Caco-2 (cell line): ENCODE measurements at places on chromosomes 2 and 18. TPM values are rescaled to one million over a fixed set of nuclear protein-coding genes. Genes with fewer than 3 reads are reported as not detected.

DNA sequence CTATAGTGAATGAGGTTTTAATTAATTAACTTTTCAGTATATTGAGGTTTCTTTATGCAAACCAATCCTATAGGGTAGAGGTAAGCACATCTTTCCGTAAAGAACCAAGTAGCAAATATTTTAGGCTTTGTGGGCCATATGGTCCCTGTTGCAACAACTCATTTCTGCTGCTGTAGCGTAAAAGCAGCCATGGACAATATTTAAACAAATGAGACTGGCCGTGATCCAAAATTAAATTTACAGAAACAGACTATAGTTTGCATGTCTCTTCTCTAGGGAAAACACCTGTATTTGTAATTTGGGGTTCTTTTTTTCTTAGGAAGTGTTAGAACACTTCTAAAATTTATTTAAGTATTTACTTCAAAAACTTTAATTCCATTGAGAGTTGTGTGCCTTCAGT, 104.3 kb downstream of the KYNU start:
- H3K27me3 ChIP-seq = no peaks in the 10 kb centered on the region
- peaks cover 35% of the 10 kb centered on the region for H3K4me1 ChIP-seq
- H3K4me3 ChIP-seq = no peak overlapping the region
- no peak overlapping the region for H3K27ac ChIP-seq
- no peaks in the 10 kb centered on the region for H3K36me3 ChIP-seq
- DNase-seq = no peak

DNA sequence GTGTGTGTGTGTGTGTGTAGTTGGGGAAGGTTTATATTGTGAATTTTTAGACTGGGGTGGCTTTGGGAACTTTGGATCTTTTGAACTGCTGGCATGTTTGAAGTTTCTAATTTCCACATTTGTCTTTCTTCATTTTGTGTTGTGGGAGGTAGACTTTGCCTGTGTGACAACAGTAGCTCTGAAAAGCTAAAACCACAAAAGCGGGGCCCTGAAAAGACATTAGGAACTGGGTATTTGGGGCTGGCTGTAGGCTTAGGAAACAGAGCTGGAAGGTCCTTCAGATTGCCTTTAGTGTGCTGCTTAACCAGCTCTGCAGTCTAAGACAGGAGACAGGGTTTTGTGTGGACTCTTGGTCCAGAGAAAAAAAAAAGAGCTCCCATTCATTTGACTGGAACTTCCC, 27.2 kb upstream of the DOCK10 start:
- no peak for DNase-seq
- no peak overlapping the region for H3K4me3 ChIP-seq
- H3K4me1 ChIP-seq = no peaks in the 10 kb centered on the region
- no peak overlapping the region for H3K27ac ChIP-seq

- no peak overlapping the region for H3K4me3 ChIP-seq
- H3K36me3 ChIP-seq = no peaks in the 10 kb centered on the region
- no peak overlapping the region for H3K27ac ChIP-seq
- H3K4me1 ChIP-seq = no peaks in the 10 kb centered on the region
- DNase-seq = no peak
These were observed 155.8 kb upstream of the ERBB4 start for GRCh38 chr2:212694398-212694797.

- DNase-seq = no peak
- H3K36me3 ChIP-seq = no peaks in the 10 kb centered on the region
- no peak overlapping the region for H3K4me3 ChIP-seq
- H3K27me3 ChIP-seq = no peaks in the 10 kb centered on the region
- H3K27ac ChIP-seq = no peak overlapping the region
These were observed 103.9 kb upstream of the ACVR1 start for GRCh38 chr2:157980020-157980419.

- H3K27ac ChIP-seq = no peak overlapping the region
- no peaks in the 10 kb centered on the region for H3K4me1 ChIP-seq
- H3K4me3 ChIP-seq = no peak overlapping the region
- H3K27me3 ChIP-seq = no peaks in the 10 kb centered on the region
These were observed 15.4 kb upstream of the MAL start for GRCh38 chr2:95010126-95010525.

GRCh38 chr2:48272199-48272598, 257.8 kb upstream of the STON1 start:
- peaks cover 38% of the 10 kb centered on the region for H3K4me1 ChIP-seq
- H3K27me3 ChIP-seq = no peaks in the 10 kb centered on the region
- no peak overlapping the region for H3K27ac ChIP-seq
- H3K36me3 ChIP-seq = no peaks in the 10 kb centered on the region

- no peak overlapping the region for H3K4me3 ChIP-seq
- no peaks in the 10 kb centered on the region for H3K36me3 ChIP-seq
- no peaks in the 10 kb centered on the region for H3K27me3 ChIP-seq
- H3K4me1 ChIP-seq = peaks cover 12% of the 10 kb centered on the region
These were observed 19.4 kb upstream of the HNRNPA3 start for GRCh38 chr2:177193240-177193639.

DNA sequence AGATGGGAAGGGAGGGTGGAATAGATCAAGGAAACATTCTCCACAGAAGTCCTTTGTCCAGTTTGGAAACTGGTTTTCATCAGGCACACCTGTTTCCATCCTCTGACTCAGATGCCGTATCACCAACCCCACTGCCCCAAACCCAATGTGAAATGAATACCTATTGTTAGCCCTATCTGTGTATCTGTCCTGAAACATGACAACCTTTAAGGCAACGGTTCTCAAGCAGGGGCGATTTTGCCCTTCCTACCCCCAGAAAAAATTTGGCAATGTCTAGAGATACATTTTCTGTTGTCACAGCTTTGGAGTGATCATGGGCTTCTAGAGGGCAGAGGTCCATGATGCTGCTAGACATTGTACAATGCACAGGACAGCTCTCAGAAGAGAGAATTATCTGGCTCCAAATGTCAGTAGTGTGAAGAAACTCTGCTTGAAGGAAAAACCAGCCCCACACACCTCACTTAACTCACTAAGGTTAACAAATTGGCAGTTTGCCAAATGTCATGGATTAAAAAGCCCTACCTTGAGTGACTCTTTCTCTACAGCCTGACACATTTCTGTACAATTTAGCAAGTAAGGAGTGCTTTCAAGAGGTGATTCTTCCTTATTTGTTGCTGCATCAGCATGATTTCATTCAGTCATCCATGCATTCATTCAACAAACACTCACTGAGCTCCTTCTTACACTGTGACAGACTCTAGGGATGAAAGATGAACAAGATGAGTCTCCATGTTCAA, 3.4 kb downstream of the SCTR start:
- DNase-seq = no peak
- no peak overlapping the region for H3K27ac ChIP-seq
- no peaks in the 10 kb centered on the region for H3K4me1 ChIP-seq
- H3K4me3 ChIP-seq = no peak overlapping the region

GRCh38 chr2:240460781-240461431, 25.4 kb downstream of the GPC1 start:
- peaks cover 29% of the 10 kb centered on the region for H3K4me1 ChIP-seq
- H3K4me3 ChIP-seq = no peak overlapping the region
- DNase-seq = no peak

DNA sequence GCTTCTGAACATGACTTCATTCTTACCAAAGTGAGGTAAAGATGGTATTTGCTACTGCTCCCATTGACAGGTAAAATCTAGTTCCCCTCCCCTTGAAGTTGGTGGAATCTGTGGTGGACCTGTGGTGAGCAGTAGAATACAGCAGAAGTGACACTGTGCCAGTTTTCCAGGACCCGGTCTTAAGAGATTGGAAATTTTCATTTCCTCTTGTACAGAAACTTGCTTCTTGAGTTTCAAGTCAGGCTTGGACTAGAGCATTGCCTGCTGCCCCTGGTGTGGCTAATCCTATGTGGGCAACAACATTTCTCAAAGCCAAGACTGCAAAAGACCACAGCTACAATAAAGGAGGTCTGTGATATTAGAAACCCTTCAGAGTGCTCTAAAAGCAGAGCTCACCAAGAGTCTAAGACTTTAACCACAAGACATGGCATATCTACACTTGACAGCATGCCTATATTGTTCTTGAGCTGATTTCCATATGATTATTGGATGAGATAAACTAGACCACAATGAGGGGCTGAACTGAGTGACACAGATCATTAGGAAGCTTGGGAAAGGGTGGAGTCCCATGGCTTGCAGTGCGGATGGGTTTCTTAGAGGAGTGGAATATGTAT, 458.1 kb downstream of the BCL11A start:
- no peaks in the 10 kb centered on the region for H3K27me3 ChIP-seq
- H3K4me3 ChIP-seq = no peak overlapping the region
- H3K27ac ChIP-seq = peak overlapping the region; percentile 94
- DNase-seq = no peak
- H3K4me1 ChIP-seq = peaks cover 68% of the 10 kb centered on the region

DNA sequence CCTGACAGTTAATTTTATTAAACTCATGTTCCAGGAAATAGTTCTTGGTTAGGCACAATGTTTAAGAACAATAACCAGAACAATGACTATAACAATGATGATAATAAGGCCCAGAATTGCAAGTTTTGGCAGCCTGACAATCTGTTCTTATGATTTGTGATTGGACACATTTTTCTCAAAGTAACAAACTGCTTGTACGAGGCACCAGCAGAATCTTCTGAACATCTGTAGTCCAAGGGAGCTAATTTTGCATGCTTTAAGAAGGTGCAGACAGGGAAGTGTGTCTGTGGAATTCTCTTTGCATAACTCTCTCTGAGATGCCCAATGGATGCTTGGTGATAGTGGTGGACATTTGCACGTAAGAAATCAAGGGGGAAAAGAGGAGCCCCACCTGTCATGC, 709.3 kb downstream of the SLC4A3 start:
- no peak overlapping the region for H3K27ac ChIP-seq
- no peaks in the 10 kb centered on the region for H3K4me1 ChIP-seq
- H3K4me3 ChIP-seq = no peak overlapping the region
- no peak for DNase-seq

- no peak for DNase-seq
- H3K27me3 ChIP-seq = no peaks in the 10 kb centered on the region
- no peak overlapping the region for H3K27ac ChIP-seq
- H3K4me3 ChIP-seq = no peak overlapping the region
- no peaks in the 10 kb centered on the region for H3K4me1 ChIP-seq
- H3K36me3 ChIP-seq = no peaks in the 10 kb centered on the region; the same call in 1 of the 2 replicates
These were observed 91.4 kb upstream of the PXDN start for GRCh38 chr2:1835581-1836201.

DNA sequence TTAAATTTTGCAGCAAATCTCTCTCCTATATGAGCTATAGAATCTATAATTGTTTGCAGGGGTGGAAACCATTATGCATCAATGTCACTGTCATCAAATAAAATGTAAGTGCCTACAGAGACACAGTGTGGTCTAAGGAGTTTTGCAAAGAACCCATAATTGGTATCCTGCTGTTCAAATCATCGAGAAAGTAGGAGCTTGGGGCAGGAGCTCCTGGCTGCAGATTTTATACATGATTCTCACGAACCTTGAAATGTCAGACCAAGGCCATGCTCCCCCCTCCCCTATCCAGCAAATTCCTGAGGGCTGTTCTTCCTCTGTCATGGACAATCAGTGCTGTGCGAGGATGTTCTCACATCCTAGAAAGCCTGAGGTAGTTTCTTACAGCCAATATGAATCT, 119.5 kb upstream of the CYRIA start:
- no peaks in the 10 kb centered on the region for H3K36me3 ChIP-seq
- no peaks in the 10 kb centered on the region for H3K4me1 ChIP-seq

- no peaks in the 10 kb centered on the region for H3K36me3 ChIP-seq
- H3K4me1 ChIP-seq = peaks cover 10% of the 10 kb centered on the region
- H3K27me3 ChIP-seq = no peaks in the 10 kb centered on the region
- DNase-seq = no peak
- no peak overlapping the region for H3K27ac ChIP-seq
- H3K4me3 ChIP-seq = no peak overlapping the region
These were observed 251.6 kb upstream of the NCKAP5 start for GRCh38 chr2:133819906-133820305.

DNA sequence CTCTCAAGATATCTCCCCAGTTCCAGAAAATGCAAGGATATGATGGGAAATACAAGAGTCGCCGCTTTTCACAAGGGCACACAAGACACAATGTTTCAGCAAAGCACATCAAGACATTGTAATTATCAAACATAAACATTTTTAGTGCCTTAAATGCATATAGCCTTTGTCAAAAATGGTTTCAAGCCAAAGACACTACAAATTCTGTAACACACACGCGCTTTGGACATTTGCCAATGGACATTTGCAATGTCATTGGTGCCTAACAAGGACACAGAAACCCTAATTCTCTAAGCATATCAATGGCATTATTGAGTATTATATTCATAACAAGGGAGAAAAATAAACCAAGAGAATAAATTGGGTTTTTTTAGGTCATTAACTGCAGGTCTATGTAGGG, 16.1 kb downstream of the ADD2 start:
- no peaks in the 10 kb centered on the region for H3K36me3 ChIP-seq
- H3K27ac ChIP-seq = no peak overlapping the region
- H3K4me3 ChIP-seq = no peak overlapping the region
- H3K4me1 ChIP-seq = no peaks in the 10 kb centered on the region

- DNase-seq = no peak
- no peaks in the 10 kb centered on the region for H3K4me1 ChIP-seq
- H3K4me3 ChIP-seq = no peak overlapping the region
- H3K36me3 ChIP-seq = no peaks in the 10 kb centered on the region
- no peaks in the 10 kb centered on the region for H3K27me3 ChIP-seq
These were observed 1092.3 kb downstream of the BCL11A start for GRCh38 chr2:59461127-59461526.

GRCh38 chr2:165238295-165238694, 919 bp upstream of the SCN2A start:
- no peak overlapping the region for H3K4me3 ChIP-seq
- H3K4me1 ChIP-seq = no peaks in the 10 kb centered on the region
- no peaks in the 10 kb centered on the region for H3K27me3 ChIP-seq
- H3K27ac ChIP-seq = no peak overlapping the region

DNA sequence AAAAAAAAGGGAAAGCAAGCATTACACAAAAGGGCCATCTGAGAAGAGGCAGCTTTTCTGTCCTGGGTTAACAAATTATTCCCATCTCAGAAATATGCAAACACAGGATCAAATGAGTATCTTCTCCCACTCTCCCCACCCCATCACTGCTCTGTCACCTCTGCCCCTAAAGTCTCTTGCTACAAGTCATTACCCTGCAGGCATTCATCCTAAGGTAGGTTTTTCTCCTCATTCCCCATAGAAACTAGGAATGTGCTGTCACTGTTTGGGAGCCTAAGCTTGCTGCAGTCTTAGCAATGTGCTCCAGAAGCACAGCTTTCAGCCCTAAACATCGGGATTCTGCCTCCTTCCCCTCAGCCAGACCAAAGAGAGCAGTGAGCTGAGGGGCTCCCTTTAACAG, 3.6 kb downstream of the LRRTM1 start:
- no peak overlapping the region for H3K27ac ChIP-seq
- H3K27me3 ChIP-seq = peaks cover 2% of the 10 kb centered on the region
- no peak overlapping the region for H3K4me3 ChIP-seq
- no peaks in the 10 kb centered on the region; the same call in 1 of the 2 replicates for H3K36me3 ChIP-seq
- H3K4me1 ChIP-seq = no peaks in the 10 kb centered on the region
- DNase-seq = no peak

SAG gene
- not detected in 2 replicates for total RNA-seq

EIF2B4 gene
- total RNA-seq = 79.7 and 91.3 TPM in 2 replicates

ABCG5 gene
- total RNA-seq = not detected in 2 replicates

TEKT4 gene
- not detected in 2 replicates for total RNA-seq

LGALSL gene
- total RNA-seq = 36.9 and 37.2 TPM in 2 replicates

MERTK gene
- 39.2 and 42.6 TPM in 2 replicates for total RNA-seq
